Endodermal cell (in vitro differentiated cells): ENCODE measurements at places on chromosomes 7 and 10.

DNA sequence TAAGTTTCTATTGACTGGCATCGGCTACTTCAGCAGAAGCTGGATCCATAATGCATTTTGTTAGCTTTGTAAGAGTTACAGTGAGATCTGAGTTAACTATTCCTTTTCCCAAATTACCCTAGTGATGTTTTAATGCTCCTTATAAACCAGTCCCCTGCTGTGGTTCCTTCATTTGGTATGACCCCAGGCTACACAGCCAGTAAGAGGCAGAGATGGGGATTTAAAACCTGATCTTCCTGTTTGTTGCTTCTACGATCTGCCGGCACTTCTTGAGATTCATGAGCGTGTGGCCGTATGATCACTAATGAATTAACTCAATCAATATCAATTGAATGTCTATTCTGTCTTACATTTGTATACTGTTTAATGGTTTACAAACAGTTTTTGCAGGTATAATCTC is 86.1 kb downstream of the CACNB2 start:
- no peak for DNase-seq

DNA sequence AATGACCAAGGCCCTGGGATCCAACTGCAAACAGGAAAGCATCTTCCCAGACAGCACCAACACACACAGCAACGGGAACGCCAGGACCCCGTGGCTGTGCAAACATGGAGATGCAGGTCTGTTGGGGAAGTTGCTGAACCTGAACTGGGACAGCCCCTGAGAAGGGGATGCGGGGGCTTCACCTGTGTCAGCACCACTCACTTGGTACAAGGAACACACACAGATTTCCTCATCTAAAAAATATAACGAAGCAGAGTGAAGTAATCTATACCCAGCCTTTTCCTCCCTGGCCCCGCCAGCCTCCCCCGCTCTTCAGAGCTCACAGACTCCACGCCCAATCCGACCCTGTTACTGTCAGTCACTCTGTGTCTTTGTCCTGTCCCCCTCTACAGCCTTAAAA is 93.0 kb downstream of the PTPRN2 start:
- no peak for DNase-seq

DNA sequence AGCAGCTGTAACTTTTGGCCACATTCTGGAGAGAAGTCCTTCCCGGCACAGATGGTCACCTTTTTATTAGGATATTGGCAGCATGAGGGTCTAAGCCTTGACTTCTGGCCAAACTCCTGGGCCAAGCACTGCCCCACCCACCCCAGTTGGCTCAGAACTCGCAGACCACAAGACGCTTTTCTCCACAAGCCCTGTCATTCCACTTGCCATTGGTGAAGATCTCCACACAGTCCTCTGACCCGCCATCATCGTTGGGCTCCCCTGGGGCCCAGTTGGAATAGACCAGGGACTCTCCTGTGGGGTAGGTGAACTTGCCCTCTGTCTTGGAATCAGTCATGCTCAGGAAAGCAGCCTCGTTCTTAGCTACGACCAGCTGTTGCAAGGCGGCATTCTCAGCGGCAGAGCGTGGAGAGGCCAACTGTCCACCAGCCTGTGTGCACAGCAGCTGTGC is 11.2 kb downstream of the SFTPD start:
- DNase-seq = peak; percentile 22

- no peak for DNase-seq
Measured at GRCh38 chr7:50640256-50640655, 75.1 kb upstream of the DDC start.
